Hypothalamus (tissue), 51 donors: ENCODE measurements at places on chromosomes 6 and 20.

DNA sequence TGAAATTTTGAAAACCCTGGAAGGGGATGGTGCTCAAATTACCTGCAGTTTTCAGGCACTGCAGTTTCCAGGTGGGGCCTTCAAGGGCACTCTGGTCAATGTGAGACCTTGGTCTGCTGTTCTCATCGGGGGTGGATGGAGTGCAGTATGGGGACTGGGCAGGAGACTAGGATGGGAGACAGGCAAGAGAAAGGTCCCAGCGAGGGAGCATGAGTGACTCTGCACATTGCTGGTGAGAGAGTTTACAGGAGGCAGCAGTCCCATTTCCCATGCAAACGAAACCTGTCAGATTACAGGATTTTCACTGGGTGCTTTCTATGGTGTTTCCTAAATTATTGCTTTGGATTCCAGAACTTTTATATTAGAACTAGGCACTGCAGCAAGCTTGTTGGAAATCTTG lies 73.5 kb upstream of the DTNBP1 start:
- DNase-seq, result no peak

- no peak for DNase-seq
These were observed 14.3 kb upstream of the PIM1 start for GRCh38 chr6:37155394-37156312.

GRCh38 chr6:16691324-16691723 lies 69.9 kb downstream of the ATXN1 start:
- DNase-seq, result no peak

GRCh38 chr6:92380803-92381601 lies 1038.4 kb downstream of the EPHA7 start:
- DNase-seq, result no peak

DNA sequence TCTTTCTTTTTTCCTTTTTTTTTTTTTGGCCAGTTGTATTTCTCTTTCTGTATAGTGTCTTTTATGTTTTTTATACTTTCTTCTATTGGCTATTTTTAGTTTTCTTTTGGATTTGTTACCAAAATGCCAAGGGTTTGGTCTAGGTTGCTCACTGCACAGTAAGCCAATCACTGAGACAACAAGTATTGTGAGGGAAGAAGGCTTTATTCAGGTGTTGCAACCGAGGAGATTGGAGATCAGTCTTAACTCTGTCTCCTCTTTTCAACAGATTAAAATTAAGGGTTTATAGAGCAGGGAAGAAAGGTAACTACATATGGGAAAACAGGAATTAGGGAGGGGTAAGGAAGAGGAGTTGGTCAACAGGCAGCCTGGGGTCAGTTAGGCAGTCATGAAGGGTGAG lies 10.1 kb upstream of the TRIM26 start:
- no peak for DNase-seq

GRCh38 chr6:102619585-102619984 lies 1226.1 kb downstream of the GRIK2 start:
- DNase-seq, result no peak

DNA sequence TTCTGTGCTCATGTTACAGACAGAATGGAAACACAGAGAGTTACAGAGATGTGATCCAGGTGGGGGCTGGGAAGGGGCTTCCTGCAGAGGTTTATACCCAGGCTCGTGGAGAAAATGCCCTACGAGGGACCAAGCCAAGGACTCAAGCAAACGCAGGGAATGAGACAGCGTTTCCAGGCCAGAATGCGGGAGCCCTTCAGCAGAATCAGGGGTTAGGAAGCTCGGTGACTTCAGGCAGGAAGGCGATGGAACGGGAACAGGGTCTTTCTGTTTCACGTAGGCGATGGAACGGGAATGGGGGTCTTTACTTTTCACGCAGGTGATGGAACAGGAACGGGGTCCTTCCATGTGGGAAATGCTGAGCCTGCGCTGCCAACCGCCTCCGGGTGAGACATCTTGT lies 82.6 kb downstream of the THBS2 start:
- DNase-seq, result no peak

DNA sequence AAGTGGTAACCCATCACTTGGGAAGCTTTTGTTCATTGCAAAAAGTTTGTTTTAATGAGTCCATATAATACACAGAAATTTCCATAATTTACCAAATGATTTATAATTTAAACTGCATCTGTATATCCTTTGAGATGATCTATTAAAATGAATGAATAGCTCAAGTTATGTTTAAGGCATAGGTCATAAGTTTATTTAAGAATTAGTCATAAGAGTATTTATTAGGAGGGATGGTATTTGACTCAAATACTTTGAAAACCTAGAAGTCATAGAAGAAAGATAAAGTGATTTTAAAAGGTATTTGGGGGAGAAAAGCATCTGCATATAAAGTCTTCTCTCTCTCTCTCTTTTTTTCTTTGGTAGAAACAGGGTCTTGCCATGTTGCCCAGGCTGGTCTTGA lies 388.5 kb downstream of the CDKAL1 start:
- DNase-seq, result no peak

- no peak for DNase-seq
These were observed 40.6 kb downstream of the DTD1 start for GRCh38 chr20:18628330-18628920.

DNA sequence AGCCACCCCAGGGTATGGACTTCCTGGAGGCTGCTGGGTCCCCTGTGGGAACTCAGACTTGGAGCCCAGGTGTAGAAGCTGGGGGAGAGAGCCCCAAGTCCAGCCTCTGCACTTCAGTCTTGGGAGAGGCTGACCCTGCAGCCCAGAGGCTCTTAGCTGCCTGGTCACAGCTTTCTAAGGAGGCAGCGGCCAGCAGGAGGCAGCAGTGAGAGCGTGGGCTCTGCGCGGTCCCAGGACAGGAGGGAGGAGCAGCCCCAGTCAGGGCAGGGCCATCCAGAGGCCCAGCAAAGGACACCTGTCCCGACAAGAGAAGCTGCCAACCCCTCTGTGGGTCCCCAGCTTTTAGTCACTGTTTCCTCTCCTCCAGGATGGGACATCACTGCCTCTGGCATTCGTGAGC lies 9.4 kb downstream of the TREML2 start:
- DNase-seq, result no peak

DNA sequence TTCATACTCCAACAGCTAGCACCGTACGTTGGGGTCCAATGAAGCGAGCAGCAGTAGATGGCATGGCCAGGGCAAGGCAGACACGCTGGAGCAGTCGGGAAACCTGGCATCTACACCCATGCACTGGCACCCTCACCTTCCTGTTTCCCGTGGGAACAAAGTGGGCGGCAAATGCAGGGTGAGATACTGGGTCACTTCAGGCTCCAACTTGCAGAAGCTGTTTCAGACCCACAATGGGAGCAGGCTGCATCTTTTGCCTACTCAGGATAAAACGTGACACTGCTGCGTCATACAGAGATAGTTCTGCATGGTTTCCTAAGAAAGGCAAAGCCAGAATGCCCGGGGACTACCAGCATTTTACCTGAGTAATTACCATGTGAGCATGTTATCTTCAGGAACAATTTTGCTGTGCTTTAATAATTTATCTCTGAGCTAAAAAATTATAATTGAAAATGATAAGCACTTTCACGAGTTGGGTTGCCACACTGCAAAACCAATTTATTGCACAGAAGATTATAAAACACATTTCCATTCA lies 10.9 kb upstream of the CD93 start:
- no peak for DNase-seq

DNA sequence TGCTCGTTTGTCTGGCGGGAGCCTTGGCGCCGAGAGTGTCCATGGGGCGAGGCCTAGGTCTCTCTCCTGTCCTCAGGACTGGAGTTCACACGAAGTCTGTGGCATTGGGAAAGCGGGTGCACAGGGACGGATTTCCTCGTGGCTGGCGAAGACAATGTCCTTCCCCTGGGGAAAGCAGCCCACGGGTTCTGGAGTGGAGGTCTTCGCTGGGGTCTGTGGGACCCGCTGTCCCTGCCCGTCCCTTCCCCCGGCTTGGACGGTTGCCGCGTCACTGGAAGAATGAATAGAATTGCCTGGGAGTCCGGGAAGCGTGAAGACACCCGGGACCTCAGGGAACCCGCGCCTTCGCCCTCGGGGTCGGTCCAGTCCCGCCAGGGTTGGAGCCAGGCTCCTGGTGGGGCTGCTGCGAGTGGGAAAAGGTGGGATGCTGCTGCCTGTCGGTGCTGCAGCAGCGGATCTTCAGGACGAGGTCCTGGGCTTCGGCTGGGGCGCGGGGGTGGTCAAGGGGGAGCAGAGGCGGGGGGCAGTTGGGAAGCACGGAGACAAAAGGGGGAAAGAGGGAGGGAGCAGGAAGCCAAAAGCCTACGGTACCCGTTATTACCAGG lies 441.8 kb upstream of the DEFB115 start:
- no peak for DNase-seq

GRCh38 chr6:39964094-39964493 lies 29.8 kb upstream of the MOCS1 start:
- DNase-seq, result no peak

DNA sequence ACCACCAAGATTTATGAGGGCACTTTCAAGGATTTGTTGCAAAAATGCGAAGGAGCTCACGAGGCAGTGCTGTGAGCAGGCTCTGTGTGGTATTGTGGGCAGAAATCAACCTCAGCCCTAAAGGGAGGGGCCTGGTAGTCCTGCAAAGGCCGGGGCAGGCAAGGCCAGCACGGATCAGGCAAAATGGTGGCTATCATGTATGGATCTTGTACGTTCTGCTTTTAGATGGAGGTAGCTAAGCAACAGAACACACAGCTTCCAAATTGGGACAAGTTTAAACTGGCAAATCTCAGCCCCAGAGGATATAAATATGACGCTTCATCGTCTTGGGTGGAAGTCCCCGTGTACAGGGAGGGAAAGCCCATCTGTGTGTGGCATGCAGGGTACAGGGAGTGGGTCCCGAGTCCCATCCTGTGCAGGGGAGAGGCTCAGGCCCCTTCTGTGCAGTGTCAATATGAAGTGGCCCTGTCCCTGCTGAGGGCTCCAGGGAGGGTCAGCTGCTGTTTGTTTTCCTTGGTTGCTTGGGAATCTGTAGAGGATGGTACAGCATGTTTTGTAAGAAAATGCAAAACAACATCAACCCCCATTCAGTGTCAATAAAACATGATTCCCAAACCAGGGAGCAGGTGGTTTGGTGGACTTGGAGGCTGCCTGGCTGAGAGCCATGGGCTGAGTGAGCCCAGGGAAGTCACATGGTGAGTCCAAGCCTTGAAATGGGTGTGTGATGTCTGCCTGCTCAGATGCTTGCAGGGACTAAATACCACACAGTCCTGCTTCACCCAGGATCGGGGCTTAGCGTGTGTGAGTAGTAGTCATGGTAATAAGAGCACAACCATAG lies 113.0 kb downstream of the SYCP2 start:
- DNase-seq, result peak; percentile 72

- no peak for DNase-seq
These were observed 29.6 kb upstream of the DNAAF9 start for GRCh38 chr20:3436864-3437574.

- DNase-seq, result no peak
These were observed 73.1 kb downstream of the NCOA3 start for GRCh38 chr20:47574616-47575364.

DNA sequence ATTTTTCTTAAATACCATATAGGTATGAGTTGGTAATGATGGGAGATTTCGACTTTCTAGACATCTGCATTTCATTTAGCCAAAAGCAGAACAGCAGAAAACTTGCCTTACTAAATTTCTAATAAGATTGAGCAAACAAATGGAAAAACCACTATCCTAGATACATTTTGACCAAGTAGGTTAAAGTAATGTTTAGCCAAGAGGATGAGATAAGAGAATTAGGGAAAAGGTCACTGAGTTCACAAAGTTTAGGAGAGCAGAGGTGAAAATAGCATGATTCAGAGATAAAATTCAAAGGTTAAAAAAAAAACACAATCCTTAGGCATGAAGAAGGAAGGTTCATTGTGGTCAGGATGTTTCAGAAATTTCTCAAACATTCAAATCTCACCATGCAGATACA lies 450.3 kb downstream of the CD83 start:
- no peak for DNase-seq

- DNase-seq, result no peak
These were observed 193.6 kb downstream of the JARID2 start for GRCh38 chr6:15439410-15440025.

DNA sequence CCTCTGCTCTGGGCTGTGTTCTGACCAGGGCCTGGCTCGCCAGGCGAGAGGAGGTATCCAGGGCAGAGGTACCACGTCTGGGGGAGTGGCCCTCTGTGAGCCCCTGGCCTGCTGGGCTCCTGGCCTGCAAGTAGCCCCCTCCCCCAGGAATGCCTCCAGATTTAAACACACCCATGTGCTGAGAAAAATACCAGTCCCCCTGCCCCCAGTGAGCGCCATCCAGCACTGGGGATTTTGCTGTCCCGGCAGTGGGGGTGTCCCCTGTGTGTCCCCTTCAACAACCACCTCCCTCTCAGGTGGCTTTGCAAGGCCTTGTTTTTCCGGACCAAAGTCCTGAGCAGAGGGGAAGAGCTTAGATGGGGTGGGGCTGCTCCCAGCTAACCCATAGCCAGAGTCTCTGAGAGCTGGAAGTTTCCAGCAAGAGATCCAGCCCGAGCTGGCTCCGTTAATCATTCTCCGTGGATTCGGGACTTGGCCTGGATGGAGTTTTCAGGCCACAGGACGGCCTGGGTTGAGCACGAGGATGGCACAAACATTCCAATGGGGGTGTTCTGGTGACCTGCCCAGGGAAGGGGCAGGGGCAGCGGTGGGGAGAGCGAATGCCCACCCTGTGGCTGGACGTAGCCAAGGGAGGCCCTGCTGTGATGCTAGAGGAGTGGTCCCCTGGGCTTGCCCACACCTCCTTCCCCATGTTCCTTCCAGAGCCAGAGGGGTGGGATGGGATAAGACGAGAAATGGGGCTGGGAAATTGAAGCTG lies 29.0 kb downstream of the PCK1 start:
- DNase-seq, result no peak

GRCh38 chr6:166490671-166491500 lies 95.6 kb downstream of the RAMACL start:
- DNase-seq, result no peak

GRCh38 chr6:84635081-84635761 lies 129.2 kb downstream of the TBX18 start:
- no peak for DNase-seq

GRCh38 chr20:60306105-60306504 lies 347.9 kb downstream of the CDH26 start:
- DNase-seq, result no peak

DNA sequence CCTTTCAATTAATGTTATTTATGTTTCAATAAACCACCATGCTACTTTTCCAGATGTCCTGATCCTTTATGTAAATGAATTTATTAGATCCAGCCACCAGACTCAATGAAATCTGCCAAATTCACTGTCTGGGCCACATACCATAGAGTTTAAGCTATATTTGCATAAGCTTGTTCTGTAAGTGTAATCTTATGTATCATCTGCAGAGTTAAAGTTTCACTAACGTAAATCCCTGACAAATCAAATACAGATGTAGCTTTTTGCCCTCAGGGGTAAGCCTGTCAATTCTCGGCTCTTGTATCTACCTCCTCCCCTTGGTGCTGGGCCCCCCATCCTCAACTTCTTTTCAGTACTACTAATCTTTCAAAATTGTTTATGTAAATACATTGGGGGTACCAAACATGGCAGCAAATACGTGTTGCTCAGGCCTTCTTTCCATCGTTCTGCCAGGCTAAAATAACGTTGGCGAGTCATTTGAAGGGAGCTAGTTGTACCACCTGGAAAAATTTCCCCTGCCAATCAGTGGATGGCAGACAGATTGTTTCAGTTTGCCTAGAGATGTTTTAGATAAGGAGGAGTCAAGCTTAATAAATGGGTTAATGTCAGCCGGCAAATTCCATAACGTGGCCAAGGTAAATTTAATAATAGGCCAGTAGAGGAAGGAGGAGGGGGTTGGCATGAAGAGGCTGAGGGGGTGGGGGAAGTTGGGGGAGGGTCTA lies 79.6 kb downstream of the RPS12 start:
- DNase-seq, result no peak

GRCh38 chr6:90787446-90787845 lies 200.6 kb upstream of the MAP3K7 start:
- DNase-seq, result no peak
